Fibroblast of skin of scalp (primary cell): ENCODE measurements at places on chromosomes 1 and 21.

DNA sequence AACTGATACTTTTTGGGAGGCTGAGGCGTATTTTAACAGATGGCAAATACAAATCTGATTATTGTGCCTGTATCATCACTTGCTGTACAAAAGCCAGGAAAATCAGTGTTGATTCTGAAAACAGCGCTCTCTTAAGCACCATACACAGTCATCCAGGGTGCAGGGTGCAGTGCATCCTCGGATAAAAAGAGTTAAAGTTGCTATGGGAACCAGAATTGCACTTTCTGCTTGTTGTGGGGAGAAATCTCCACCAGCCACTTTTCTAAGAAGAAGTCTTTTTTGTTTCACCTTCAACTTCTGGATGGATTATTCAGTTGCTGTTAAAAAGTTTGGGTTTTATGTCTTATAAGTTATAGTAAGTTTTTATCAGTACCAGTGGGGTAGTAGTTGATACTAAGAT is 3.8 kb downstream of the LAMC1 start:
- DNase-seq, result no peak

- peak; percentile 56 for DNase-seq
These were observed 3.2 kb downstream of the PTP4A2 start for GRCh38 chr1:31934706-31935629.

GRCh38 chr1:158067662-158068061 is 74.2 kb downstream of the KIRREL1 start:
- DNase-seq, result peak; percentile 30

- no peak for DNase-seq
These were observed 195.2 kb upstream of the CAMK1G start for GRCh38 chr1:209388358-209388757.

DNA sequence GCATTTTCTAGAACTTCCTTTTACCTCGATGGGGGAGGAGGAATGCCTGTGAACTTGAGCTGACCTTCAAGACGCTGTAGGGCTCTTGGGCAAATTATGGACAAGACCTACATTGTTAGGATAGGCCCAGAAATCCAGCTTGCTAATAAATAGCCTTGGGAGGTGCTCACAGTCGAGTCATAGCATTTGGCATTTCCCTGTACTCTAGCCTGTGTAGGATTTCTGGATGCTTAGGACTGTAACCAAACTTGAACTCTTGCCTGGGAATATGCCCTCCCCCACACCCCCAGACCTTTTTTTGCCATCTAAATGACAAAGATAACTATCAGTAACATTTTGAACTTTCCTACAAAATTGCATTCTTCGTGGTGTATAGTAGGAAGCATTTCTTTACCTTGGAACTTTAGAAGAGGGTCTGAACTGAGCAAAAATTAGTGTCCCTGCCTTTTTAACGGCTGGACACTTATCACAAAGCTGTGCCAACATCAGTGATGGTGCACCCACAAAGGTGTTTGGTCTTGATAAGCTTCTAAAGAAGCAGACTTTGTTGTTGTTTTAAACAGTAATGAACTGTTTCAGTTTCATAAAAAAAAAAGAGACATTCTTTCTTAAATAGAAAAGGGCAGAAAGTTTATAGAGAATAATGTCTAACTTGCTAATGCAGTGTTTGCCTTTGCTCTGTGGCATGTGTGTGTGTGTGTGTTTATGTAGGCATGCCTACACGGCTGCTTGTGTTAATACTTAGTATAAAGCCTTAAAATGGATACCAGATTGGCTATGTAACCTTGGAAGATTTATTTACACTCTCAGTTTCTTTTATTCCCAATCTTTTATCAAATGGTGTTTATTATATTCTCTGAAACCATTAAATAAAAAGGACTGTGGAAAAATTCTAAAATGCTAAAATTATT is 88.2 kb downstream of the NFIA start:
- peak; percentile 65 for DNase-seq

DNA sequence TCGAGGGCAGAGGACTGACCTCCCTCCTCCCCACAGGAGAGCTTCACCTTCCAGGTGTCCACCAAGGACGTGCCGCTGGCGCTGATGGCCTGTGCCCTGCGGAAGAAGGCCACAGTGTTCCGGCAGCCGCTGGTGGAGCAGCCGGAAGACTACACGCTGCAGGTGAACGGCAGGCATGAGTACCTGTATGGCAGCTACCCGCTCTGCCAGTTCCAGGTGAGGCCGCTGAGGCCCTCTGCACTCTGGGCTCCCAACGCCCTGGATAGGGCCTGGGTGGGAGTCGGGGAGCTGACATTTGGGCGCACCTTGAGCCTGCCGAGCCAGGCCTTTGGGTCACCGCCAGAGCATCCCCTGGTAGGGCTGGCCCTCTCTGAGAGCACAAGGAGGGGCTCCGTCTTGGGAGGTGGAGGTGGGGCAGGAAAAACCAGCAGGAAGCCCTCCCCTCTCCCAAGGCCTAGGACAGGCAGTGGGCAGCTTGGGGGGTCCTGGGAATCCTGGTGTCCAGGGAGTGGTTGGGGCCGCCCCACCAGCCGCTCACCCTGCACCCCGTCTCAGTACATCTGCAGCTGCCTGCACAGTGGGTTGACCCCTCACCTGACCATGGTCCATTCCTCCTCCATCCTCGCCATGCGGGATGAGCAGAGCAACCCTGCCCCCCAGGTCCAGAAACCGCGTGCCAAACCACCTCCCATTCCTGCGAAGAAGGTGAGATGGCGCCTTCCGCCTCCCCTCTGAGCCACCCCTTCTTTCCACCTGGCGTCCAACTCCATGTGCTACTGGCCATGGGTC is 65.1 kb downstream of the PIK3CD start:
- DNase-seq, result no peak

- DNase-seq, result no peak
These were observed 595.5 kb downstream of the KIF26B start for GRCh38 chr1:245750261-245750660.

DNA sequence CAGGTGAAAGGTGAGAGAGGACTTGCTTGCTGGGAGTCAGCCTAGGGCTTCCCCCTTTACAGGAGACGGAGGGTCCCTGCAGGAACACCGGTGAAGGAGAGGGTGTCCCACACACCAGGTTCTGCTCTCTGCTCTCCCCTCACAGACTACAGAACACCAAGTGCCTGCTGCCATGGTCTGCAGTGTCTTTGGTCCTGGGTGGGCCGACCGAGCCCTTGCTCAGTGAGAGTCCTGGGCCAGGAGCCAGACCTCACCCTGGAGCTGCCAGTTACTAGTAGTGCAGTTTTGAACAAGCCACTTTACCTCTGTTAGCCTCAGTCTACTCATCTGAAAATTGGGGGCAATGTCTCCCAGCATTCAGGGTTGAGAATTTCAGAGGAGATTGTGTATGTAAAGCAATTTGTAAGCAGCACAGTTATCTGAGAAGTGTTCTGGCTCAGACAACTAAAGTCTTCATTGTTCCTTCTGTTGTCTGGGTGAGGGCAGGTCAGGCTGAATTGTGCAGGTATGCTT is 2.7 kb upstream of the IL6R start:
- DNase-seq, result no peak

DNA sequence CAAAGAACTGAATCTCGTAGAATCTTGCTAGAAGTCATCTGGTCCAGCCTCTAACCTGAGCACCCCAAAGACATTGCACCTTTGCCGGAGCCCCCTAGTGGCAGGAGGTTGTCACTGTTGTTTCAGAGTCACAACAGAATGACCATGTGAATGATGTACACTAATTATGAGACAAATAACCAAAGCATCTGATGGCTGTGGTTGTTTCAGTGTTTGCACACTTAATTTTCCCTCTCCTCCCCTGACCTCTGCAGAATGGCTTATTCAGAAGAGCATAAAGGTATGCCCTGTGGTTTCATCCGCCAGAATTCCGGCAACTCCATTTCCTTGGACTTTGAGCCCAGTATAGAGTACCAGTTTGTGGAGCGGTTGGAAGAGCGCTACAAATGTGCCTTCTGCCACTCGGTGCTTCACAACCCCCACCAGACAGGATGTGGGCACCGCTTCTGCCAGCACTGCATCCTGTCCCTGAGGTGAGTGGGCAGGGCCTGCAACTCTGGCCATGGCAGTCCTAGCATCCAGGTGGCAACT is 26.4 kb downstream of the TRAF5 start:
- peak; percentile 14 for DNase-seq

- DNase-seq, result no peak
These were observed 974 bp upstream of the FNBP1L start for GRCh38 chr1:93446837-93447451.

GRCh38 chr1:82948386-82948785 is 1050.5 kb downstream of the TTLL7 start:
- DNase-seq, result no peak

GRCh38 chr21:35220301-35220700 is 171.2 kb upstream of the RUNX1 start:
- peak; percentile 87 for DNase-seq

GRCh38 chr1:61812916-61813315 is 70.6 kb downstream of the PATJ start:
- peak; percentile 14 for DNase-seq

DNA sequence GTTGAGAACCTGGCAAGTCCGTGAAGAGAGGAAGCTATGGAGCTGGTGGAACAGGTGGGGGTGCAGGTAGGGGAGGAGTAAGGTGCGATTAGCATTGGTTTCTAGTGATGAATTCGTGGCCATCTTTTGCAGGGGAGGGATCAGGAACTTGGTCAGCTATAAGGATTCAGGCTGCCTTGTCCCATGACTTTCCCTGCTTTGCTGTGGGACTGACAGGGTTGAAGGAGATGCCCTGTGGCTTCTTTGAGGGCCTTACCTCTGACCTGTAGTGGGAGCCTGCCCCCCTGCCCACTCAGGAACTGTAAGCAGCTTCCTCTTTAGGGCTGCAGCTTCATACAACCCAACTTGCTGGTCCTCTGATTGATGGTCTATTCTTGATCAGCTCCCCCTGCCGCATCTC is 84.7 kb upstream of the CD34 start:
- no peak for DNase-seq

GRCh38 chr1:210358626-210359025 is 29.9 kb downstream of the HHAT start:
- no peak for DNase-seq

DNA sequence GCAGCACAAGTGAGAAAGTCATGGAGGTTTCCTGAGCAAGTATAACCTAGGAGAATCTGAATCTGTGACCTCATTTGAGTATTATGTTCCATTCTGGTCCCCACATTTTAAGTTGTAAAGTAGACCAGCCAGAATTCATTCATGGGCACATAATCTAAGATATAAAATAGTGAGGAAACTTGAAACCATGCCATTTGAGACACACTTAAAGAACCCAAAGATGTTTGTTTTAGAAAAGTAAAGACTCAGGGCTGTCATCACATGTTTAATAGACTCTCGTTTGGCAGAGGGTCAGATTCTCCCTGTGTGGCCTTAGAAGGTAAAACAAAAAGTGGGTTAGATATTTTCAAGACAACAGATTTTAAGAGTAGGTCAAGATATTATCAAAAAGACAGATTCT is 6.4 kb downstream of the SZT2 start:
- no peak for DNase-seq
